DMS53 (cell line): ENCODE measurements at places on chromosomes 11 and 22.

- DNase-seq: no peak
These were observed 19.5 kb upstream of the WNT7B start for GRCh38 chr22:45996241-45997076.

- DNase-seq: no peak
These were observed 28.5 kb upstream of the PDE2A start for GRCh38 chr11:72702577-72703241.

GRCh38 chr11:17802491-17802890 lies 67.9 kb downstream of the KCNC1 start:
- DNase-seq: no peak

DNA sequence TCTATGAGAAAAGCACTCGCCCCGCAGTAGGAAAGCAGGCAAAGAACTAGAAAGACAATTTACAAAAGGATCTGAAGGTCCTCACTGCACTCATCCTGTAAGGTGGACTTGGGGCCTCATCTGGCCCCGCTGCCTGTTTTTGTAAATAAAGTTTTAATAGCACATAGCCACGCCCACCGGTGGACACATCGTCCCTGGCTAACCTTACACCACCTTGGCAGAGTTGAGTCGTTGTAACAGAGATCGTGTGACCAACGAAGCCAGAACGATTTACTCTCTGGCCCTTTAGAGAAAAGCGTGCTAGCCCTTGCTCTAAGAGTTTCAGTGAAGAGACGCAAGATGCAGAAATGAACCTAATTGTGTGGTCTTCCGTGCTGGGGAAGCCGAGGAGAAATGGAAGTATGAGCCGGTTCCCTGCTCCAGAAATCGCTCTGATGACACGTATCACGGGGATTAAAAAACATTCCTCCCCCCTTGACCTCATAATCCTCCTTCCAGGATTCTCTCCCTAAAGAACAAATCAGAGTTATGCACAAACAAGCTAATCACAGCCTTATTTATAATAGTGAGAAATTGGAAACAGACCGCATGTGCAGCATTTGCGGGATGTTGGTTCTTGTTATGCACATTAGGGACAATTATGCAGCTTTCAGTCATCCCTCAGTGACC lies 80.1 kb downstream of the CDKN1C start:
- DNase-seq: no peak

DNA sequence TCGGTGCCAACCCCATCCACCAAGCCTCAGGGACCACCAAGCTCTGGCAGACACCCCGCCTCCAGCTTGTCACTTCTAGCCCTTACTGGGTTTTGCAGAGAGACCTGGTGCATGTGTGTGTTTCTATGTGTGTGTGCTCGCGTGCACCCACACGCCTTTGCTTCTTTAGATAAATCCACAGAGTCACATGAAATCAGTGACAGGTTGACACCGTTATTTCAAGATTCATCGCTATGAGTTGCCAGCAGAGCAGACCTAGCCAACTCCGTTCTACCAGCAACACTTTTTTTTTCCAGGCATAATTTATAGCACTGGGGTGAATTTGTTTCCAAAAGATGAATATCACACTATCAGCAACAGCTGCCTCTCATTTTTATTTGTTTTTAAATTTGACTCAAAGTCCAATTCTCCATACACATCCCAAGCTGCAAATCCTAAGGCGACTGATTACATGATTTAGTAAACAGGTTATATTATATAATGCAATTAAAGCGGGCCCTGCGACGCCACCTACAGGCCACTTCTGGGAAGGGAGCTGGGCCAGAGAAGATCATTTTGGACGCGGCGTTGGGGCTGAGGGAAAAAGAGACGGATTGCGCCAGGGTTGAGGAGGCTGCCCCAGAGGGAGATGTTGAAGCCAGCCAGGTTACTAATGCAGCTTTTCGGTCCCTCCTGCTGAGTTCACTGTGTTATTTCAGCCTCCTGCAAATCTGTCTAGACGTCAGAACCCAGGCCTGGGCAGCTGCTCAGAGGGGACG lies 150.5 kb downstream of the FEZ1 start:
- DNase-seq: peak; percentile 64

- no peak for DNase-seq
These were observed 35.4 kb upstream of the CARS1 start for GRCh38 chr11:3092603-3093141.

GRCh38 chr11:6328321-6328720 lies 8.0 kb upstream of the CAVIN3 start:
- no peak for DNase-seq

GRCh38 chr22:47176026-47176389 lies 413.6 kb downstream of the TBC1D22A start:
- DNase-seq: no peak

- DNase-seq: no peak
These were observed 29.5 kb downstream of the TEF start for GRCh38 chr22:41411021-41411851.

GRCh38 chr11:130804306-130805076 lies 111.8 kb downstream of the SNX19 start:
- no peak for DNase-seq

DNA sequence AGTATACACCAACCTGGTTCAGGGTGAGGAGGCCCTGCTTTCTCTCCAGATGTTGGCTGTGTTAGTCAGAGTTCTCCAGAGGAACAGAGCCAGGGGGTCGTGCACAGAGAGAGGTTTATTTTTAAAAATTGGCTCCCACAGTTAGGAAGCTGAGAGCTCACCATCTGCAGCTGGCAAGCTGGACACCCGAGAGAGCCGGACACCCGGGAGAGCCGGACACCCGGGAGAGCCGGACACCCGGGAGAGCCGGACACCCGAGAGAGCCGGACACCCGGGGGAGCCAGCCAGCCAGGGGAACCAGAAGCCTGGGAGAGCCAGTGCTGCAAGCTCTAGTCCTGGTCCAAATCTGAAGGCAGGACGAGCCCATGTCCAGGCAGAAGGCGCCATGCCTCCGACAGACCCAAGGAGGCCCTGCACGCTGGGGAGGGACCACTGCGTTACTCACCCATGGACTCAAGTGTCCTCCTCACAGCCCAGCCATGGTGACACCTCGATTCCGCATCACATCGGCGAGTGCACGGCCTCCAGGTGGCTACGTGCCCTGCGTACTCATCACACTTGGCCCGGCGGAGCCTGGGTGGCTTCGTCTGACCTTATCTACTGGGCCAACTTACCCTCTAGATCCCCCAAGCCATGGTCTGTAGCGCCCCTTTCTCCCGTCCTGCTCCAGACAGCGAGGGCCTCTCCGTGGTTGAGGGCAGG lies 99.0 kb downstream of the BRD1 start:
- no peak for DNase-seq

DNA sequence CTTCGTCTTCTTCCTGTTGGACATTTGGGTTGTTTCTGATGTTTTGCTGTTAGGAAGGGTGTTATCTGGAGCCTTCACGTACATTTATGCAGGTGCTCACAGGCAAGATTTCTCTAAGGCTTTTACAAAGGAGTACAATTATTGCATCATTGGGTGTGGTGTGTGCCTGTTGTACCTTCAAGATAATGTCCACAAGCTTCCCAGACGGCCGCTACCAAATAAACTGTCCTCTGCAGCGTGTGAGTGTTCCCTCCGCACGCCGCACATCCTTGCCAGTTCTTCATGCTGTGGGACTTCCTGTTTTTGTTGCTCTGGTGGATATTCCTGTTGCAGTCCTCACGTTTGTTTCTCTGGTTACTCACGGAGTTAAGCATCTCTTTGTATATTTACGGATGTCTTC lies 133.3 kb downstream of the TBC1D22A start:
- no peak for DNase-seq

DNA sequence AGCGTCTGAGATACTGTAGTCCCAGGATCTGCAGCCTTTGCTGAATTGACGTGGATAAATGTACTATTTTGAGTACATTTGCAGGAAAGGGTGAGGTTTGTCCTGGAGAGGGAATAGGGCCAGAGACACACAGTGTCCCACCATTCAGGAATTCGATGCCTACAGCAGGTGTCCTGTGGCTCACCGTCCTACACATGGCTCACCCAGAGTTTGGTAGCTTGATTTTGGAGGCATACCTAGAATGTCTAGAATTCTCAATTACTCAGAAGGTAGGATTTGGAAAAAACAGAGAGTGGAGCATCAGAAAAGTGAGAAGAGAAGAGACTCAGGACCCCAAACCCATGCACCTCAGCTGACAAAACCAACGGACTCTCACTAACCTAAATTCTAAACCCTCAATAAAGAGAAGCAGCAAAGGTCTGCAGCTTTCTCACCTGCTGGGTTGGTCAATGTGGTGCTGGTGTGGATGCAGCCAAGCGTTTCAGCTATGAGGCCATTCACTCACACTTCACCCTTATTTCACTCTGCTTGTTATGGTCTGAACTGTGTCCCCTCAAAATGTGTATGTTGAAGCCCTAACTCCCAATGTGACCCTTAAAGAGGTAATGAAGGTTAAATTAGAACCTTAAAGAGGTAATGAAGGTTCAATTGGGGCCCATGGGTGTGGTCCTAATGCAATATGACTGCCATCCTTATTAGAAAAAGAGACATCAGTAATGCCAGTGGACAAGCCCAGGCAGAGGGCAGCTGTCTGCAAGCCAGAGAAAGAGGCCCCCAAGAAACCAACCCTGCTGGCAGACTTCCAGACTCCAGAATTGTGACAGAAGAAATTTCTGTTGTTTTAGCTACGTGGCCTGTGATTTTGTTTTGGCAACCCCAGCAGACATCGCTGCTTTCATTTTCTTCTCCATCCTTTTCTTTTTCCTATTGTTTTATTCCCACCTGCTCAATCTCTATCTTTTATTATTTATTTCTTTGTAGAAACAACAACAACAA lies 187.8 kb downstream of the SNX19 start:
- no peak for DNase-seq

DNA sequence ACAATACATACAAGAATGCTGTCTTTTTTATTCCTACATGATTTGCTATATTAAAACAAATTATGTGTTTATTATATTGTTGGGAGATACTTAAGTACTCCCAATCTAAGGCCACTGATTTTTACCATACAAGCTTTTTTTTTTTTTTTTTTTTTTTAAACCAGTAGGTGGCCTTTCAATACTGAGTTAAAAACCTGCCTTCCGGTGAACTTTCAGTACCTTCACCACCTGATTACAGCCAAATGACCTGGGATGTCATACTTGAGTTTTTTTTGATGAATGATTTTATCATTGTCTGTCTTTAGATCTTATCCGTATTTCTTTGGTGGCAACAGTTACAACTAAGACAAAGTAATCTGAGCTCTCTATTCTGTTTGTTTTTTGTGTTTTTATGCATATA lies 94.0 kb upstream of the FOLH1 start:
- DNase-seq: peak; percentile 33

DNA sequence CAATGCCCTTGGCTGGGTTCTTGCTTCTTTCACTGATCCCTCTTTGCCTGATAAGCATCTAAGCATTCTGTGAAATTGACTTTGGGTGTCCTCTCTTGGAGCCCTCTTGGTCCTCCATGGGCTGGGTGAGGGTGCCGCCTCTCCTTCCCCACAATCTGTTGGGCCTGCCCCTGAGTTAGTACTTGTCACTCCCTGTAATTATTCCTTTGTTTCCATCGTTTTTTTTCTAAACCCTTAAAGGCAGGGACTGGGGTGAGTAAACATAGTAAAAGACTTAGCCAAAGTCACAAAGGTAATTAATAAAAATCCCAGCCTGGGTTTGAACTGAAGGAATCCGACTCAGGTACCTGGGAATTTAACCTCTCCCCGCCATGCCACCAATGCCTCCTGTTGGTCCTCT lies 188.1 kb downstream of the MYO18B start:
- DNase-seq: no peak

DNA sequence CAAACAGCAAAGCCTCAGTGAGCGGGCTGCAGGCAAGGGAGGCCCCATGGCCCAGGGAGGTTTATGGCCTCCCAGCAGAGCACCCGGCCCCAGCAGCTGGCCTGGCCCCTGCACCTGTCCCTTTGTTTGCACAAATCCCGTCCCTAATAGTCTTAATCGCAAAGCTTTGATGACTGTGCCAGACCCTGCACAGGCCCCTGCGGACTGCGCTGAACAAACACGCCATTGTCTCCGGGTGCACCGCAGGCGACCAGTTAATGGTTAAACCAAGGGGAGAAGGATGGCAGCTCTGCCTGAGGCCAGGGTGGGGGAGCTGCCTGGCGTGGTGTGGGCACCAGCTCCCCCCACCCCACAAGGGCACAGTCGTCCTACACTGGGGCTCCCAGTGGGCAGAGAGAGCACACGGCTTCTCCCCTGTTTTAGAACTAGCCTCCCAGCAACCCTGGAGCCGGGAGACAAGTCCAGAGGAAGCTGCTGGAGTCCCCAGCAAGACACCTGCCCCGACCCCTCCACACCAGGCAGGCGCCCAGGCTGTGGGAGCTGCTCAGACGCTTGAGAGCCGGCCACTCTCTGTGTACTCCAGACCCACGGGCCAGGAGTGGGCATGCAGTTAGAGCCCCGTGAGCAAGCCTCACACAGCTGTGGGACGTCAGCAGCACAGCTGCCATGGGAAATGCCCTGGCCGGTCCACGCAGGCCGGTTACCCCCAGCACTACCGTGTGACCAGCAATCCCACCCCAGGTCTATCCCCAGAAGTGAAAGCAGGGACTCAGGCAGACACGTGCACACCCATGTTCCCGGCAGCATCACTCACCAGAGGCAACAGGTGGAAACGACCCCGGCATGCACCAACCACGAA lies 39.7 kb upstream of the TH start:
- DNase-seq: peak; percentile 100

- no peak for DNase-seq
These were observed 429 bp downstream of the PGGHG start for GRCh38 chr11:289398-289711.

GRCh38 chr11:64918017-64918416 lies 1.0 kb upstream of the ATG2A start:
- no peak for DNase-seq

- DNase-seq: no peak
These were observed 102.1 kb downstream of the GRAMD1B start for GRCh38 chr11:123532131-123532530.

- DNase-seq: peak; percentile 24
These were observed 720.6 kb upstream of the ANO5 start for GRCh38 chr11:21472261-21472660.

- DNase-seq: no peak
These were observed 235.4 kb upstream of the NARS2 start for GRCh38 chr11:78809931-78810541.

- DNase-seq: peak; percentile 89
These were observed 95.0 kb downstream of the SWAP70 start for GRCh38 chr11:9758637-9759518.

DNA sequence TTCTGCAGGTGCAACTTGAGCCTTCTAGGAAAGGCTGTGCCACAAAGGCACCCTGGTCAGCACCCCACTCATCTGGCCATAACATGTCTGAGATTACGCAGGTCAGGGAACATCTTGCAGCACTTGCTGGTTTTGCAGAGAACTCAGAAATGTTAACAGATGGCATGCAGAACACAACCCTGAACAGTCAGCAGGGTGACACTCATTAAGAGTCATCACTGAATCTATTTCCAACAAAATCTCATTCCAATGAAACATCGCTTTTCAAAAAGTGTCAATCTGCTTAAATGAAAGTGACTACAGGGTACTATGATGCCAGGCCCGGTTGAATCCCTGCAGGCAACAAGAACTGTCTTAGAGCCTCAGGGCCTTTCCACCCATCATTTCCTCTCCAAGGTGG lies 369.8 kb upstream of the CCDC90B start:
- DNase-seq: no peak

- DNase-seq: no peak
These were observed 270.7 kb downstream of the TBC1D22A start for GRCh38 chr22:47032956-47033647.

- DNase-seq: no peak
These were observed 7.9 kb upstream of the IGLL5 start for GRCh38 chr22:22879675-22880155.

GRCh38 chr11:118939953-118940598 lies 14.3 kb upstream of the BCL9L start:
- DNase-seq: no peak
